ENCODE measurements at places on chromosomes 2 and 18. TPM values are rescaled to one million over a fixed set of nuclear protein-coding genes. Genes with fewer than 3 reads are reported as not detected.

- no peaks in the 10 kb centered on the region for H3K36me3 ChIP-seq
- peak; percentile 61 for DNase-seq
- peaks cover 7% of the 10 kb centered on the region for H3K27me3 ChIP-seq
- H3K4me1 ChIP-seq, result peaks cover 23% of the 10 kb centered on the region
- no peak overlapping the region for H3K4me3 ChIP-seq
- H3K27ac ChIP-seq, result no peak overlapping the region
Measured at GRCh38 chr2:27264753-27265535, 2.1 kb upstream of the SLC30A3 start.

PLEKHA3 gene
- total RNA-seq, result 43.6 TPM

TRABD2A gene
- 2.4 TPM for total RNA-seq

HOXD11 gene
- total RNA-seq, result not detected

KIAA2012 gene
- not detected for total RNA-seq
